ENCODE measurements at places on chromosomes 16 and 17. TPM values are rescaled to one million over a fixed set of nuclear protein-coding genes. Genes with fewer than 3 reads are reported as not detected.

- DNase-seq, result no peak
Observed at GRCh38 chr16:88382491-88383400, at the start of gene ZNF469. Gene ZNF469, plus strand, starts transcription at chr16:88382959. Its CDS starts 44,512 bp downstream, at chr16:88427471.

DNA sequence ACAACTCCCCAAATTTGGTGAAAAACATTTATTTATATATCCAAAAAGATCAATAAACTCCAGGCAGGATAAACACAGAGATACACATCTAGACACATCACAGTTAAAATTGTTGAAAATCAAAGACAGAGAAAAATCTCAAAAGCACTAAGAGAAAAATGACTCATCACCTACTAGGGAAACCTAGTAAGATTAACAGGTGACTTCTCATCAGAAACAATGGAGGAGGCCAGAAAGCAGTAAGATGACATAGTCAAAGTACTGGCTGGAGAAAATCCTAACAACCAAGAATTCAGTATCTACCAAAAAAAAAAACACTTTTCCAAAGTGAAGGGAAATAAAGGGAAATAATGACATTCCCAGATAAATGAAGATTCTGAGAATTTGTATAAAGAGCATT, 33.8 kb downstream of the ULK2 start:
- DNase-seq, result no peak

GRCh38 chr16:85164838-85165516, 52.7 kb upstream of the CIBAR2 start:
- DNase-seq, result no peak

DNA sequence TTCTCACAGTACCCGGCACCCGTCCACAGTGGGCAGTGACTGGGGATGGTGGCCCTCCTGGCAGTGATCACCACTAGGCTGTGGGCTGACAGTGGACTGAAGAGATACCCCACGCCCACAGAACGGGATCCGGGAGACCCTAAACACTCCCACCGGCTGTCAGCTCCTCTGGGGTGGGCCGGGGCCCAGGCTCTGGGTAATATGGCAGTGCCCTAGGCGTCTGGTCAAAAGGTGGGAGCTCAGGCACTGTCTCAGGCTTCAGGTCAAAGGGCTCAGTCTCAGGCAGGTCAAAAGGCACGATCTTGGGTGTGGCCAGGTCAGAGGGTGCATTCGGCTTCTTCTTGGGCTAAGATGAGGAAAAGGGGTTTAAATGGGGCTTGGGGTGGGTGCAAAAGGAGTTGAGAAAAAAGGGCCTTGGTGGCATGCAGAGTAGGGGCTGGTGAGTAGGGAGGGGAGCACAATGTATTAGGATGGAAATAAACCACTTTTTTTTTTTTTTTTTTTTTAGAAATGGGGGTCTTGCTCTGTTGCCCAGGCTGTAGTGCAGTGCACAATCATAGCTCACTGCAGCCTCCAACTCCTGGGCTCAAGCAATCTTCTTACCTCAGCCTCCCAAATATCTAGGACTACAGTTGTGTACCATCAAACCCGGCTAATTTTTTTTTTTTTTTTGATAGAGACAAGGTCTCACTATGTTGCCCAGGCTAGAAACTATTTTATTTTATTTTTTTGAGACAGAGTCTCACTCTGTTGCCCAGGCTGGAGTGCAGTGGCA, 11.0 kb downstream of the CAVIN1 start:
- DNase-seq, result no peak

GRCh38 chr17:8402921-8403536, 5.4 kb upstream of the RNF222 start:
- no peak for DNase-seq

- no peak for DNase-seq
Observed at GRCh38 chr17:71666047-71666446, 454.8 kb upstream of the SOX9 start.

GRCh38 chr16:68082629-68083238, 2.4 kb upstream of the NFATC3 start:
- no peak for DNase-seq

DNA sequence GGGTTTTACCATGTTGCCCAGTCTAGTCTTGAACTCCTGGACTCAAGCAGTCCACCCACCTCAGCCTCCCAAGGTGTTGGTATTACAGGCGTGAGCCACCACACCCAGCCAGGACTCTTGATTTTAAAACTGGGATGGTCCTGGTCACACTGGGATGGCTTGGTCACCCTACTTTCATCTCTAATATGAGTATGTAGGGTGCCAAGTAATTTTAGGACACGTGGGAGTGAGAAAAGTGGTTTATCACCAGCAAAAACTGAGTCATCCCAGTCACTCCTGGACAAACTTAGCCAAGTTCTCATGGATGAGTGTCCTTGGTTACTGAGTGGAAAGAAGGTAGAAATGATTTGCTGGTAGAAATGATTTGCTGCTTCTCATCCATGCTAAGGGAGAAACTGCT, 9.9 kb downstream of the CLEC19A start:
- DNase-seq, result no peak

The EEF2K gene
- total RNA-seq, result 29.9 TPM

The IL17C gene
- total RNA-seq, result not detected
